ENCODE measurements at places on chromosomes 2 and 18.

GRCh38 chr2:48250943-48251342 is 279.0 kb upstream of the STON1 start:
- no peak for DNase-seq

DNA sequence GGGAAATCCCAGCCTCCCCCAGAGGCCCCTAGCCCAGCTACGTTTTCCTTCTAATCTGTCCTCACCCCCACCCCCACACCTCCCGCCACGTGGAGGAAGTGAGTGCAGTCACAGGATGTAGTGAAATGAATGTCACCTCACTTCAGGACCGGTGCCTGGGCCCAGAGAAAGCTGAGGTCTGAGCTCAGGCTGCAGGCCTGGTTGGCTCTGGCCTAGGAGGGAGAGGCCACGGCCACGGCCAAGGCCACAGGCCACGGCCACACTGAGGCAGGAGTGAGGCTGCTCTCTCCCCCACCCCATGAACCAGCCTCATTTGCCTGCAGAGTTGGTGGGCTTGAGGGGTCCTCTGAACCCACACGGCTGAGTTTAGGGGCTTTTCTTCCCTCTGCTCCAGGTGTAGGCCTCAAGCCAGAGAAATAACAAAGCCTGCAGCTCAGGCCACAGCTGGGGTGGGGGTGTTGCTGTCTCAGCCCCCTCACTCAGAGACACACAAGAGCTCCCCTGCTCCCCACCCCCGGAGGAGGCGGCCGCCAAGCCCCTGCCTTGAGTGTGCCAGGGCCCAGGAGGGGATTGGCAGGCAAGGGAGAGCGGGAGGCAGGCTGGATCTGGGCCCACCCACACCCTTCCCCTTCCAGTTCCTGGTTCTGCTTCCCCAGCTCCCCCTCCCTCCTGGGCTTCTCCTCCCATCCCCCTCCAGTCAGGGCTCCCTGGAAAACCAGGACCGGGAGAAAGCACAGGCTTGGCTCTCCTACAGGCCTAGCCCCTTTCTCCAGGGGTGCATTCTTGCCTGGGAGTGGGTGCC is 27.0 kb downstream of the DNMT3A start:
- no peak for DNase-seq

- DNase-seq = no peak
These were observed 30.3 kb downstream of the TNS1 start for GRCh38 chr2:217972490-217972889.

GRCh38 chr2:60811491-60812375 is 55.7 kb downstream of the PAPOLG start:
- DNase-seq = no peak

DNA sequence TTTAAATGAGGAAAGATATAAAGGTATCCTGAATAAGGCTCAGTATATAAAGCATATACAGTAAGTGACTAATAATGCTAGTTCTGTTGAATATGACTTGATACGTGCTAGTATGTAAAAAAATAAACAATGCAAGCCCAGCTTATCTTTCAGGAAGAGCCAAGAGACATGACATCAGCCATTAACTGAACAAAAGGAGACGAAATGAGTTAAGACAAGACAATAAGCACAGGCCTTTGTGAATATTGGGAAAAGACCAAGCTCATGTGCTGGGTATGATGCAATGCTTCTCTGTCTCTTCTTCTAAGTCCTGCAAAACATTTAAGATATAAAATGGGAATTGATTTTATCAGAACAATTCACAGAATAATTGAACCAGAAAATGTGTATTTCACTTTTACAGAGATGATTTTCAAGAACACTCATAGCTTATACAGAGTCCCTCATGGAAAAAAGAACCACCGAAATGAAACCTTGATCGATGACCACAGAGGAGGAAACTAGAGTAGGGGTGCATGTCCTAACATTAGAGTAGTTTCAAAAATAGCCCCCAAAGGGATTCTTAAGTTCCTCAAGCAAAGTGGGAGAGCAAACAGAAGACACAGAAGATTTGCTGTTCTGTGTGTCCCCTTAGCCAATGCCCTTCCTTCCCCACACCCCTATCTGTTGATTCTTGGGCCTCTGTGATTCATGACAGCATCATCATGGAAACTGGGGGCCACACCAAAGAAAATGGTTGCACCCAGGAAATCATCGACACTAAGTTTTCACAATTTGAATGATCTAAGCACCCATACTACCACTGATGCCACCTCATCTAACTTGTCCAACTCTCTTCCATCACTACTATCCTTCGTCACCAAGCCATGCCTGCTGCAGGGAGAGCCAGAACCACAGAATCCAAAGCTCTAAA is 68.0 kb upstream of the CRIM1 start:
- no peak for DNase-seq

- no peak for DNase-seq
These were observed 795 bp upstream of the SETBP1 start for GRCh38 chr18:44679914-44680272.

GRCh38 chr18:57771626-57772025 is 31.5 kb downstream of the ATP8B1 start:
- DNase-seq = no peak

DNA sequence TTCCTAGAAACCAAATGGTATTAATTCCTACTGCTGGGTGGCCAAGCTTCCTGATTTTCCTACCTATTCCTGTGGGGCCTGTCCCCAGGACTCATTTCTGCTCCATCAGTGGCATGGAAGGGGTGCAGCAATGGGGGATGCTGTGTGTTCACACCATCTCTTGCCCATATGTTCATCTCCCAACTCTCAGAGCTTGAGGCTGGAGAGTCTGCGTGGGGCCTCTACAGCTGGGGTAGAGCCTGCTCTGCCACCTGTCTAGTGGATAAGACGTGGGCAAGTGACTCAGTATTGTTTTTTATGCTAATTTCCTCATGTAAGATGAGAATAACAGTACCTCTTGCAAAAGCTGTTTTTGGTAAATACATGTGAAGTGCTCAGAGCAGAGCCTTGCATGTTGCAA is 149.8 kb downstream of the ACTR3 start:
- no peak for DNase-seq

DNA sequence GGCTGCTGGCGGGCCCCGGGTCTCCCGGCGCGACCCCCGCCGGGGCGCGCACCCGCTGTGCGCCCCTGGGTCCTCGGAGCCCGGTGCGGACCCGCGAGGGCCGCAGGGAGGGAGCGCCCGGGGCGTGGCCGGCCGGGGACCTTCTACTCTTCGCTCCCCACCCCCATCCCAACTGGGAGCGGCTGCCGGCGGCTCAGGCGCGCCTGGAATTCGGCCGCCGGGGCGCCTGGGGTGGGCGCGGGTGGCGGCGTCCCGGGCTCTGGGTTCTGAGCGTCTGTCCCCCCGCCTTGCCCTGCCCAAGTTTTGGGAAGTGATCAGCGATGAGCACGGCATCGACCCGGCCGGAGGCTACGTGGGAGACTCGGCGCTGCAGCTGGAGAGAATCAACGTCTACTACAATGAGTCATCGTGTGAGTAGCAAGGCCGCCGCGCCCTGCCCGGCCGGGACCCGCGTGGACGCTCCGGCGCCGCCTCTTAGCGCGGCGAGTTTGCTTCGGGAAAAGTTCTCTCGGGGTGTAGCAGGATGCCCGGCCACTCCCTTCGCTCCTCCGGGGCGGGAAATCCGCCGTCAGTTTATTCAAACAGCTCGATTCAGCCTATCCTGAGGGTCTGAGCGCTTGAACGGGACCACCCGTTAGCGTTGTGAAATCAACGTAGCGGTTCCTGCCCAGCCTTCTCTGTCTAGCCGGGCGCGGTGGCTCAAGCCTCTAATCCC is 502 bp downstream of the TUBB6 start:
- no peak for DNase-seq
